ENCODE measurements at places on chromosomes 2 and 18. TPM values are rescaled to one million over a fixed set of nuclear protein-coding genes. Genes with fewer than 3 reads are reported as not detected.

Gene FBXO48
- 1.6 TPM for total RNA-seq

DNA sequence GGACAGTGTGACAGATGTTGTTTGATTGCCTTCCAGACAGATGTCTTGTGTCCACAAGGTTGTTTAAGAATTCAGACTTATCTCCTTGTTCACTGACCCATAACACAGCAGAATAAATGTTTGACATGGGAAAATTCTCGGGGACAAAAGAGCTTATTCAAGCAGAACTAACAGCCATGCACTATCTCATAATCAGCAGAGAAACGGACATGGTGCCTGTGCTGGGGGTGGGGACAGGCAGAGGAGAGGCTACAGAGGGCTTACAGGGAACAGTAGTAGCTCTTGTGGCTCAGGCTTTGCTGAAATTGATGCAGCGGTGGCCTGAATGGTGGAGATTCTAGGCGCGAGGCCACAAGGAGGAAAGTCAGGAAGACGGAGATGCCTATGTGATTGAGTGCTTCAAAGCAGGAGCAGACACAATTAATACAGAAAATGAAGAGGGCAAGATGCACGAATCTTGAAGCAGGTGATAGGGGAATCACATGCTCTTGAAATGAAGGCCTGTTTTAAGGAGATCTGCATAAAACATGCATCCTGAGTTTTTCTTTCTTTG lies 62.0 kb upstream of the CAB39 start:
- H3K4me1 ChIP-seq = no peaks in the 10 kb centered on the region
- no peak overlapping the region for H3K27ac ChIP-seq
- H3K4me3 ChIP-seq = no peak overlapping the region
- DNase-seq = no peak
- no peaks in the 10 kb centered on the region for H3K27me3 ChIP-seq
- no peaks in the 10 kb centered on the region for H3K36me3 ChIP-seq

Gene UGT1A4
- total RNA-seq = not detected

Gene LRRC30
- total RNA-seq = not detected

GRCh38 chr2:83365476-83365875 lies 1093.6 kb downstream of the SUCLG1 start:
- no peak overlapping the region for H3K4me3 ChIP-seq
- H3K36me3 ChIP-seq = no peaks in the 10 kb centered on the region
- no peak overlapping the region for H3K27ac ChIP-seq
- H3K4me1 ChIP-seq = no peaks in the 10 kb centered on the region

GRCh38 chr18:34729264-34729663 lies 19.2 kb downstream of the DTNA start:
- no peaks in the 10 kb centered on the region for H3K27me3 ChIP-seq
- H3K4me1 ChIP-seq = no peaks in the 10 kb centered on the region
- DNase-seq = no peak
- no peak overlapping the region for H3K27ac ChIP-seq

- H3K4me3 ChIP-seq = no peak overlapping the region
- no peak overlapping the region for H3K27ac ChIP-seq
- H3K4me1 ChIP-seq = peaks cover 13% of the 10 kb centered on the region
- DNase-seq = no peak
- no peaks in the 10 kb centered on the region for H3K36me3 ChIP-seq
Observed at GRCh38 chr2:54726431-54726830, 3.0 kb downstream of the EML6 start.

- H3K4me1 ChIP-seq = no peaks in the 10 kb centered on the region
- H3K27ac ChIP-seq = no peak overlapping the region
- no peaks in the 10 kb centered on the region for H3K36me3 ChIP-seq
- no peaks in the 10 kb centered on the region for H3K27me3 ChIP-seq
- no peak for DNase-seq
Observed at GRCh38 chr18:79354350-79354749, 41.4 kb upstream of the NFATC1 start.

Gene MDH1B
- 1.2 TPM for total RNA-seq

- no peaks in the 10 kb centered on the region for H3K36me3 ChIP-seq
- DNase-seq = no peak
- H3K27ac ChIP-seq = no peak overlapping the region
- H3K4me3 ChIP-seq = no peak overlapping the region
- H3K27me3 ChIP-seq = no peaks in the 10 kb centered on the region
Observed at GRCh38 chr2:21754164-21754788, 630.5 kb downstream of the TDRD15 start.

DNA sequence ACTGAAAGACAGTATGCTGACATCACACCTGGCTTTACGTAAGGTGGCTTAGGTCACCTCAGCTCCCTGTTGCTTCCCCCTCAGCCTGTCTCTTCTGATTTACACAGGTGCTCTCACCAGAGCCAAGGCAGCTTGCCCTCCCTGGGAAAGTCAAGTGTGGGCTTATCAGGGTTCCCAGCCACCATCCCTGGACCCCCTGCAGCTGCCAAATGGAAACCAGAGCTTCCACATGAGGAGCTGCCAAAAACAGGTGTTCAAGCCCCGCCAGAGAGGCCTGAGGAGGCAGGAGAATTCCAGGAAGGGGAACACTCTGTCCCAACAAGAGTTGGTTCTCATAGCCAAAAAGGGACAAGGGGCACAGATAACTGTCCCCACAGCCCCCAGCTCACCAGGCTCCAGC lies 266.7 kb downstream of the ATAD2B start:
- no peaks in the 10 kb centered on the region for H3K36me3 ChIP-seq
- DNase-seq = no peak
- H3K4me1 ChIP-seq = no peaks in the 10 kb centered on the region
- no peak overlapping the region for H3K4me3 ChIP-seq
- H3K27ac ChIP-seq = no peak overlapping the region
- no peaks in the 10 kb centered on the region for H3K27me3 ChIP-seq

GRCh38 chr2:40213619-40214018 lies 238.3 kb downstream of the SLC8A1 start:
- no peaks in the 10 kb centered on the region for H3K4me1 ChIP-seq
- H3K27me3 ChIP-seq = no peaks in the 10 kb centered on the region
- H3K27ac ChIP-seq = no peak overlapping the region
- H3K4me3 ChIP-seq = no peak overlapping the region

Gene R3HDM1
- 52.6 TPM for total RNA-seq

GRCh38 chr2:153871231-153872221 lies at the start of gene GALNT13:
Gene GALNT13 (plus strand): TSS chr2:153871922.
- no peaks in the 10 kb centered on the region for H3K4me1 ChIP-seq
- H3K27ac ChIP-seq = no peak within 1 kb of the TSS
- no peaks in the 10 kb centered on the region for H3K27me3 ChIP-seq

GRCh38 chr2:215002500-215002899 lies 135.9 kb downstream of the ABCA12 start:
- DNase-seq = no peak
- no peaks in the 10 kb centered on the region for H3K36me3 ChIP-seq
- no peaks in the 10 kb centered on the region for H3K27me3 ChIP-seq
- no peaks in the 10 kb centered on the region for H3K4me1 ChIP-seq
- H3K4me3 ChIP-seq = no peak overlapping the region
- H3K27ac ChIP-seq = no peak overlapping the region

GRCh38 chr18:36141576-36141975 lies 11.9 kb downstream of the ELP2 start:
- H3K36me3 ChIP-seq = peaks cover 50% of the 10 kb centered on the region
- no peak for DNase-seq
- no peak overlapping the region for H3K4me3 ChIP-seq

Gene COL4A4
- not detected for total RNA-seq

- no peak for DNase-seq
- no peaks in the 10 kb centered on the region for H3K27me3 ChIP-seq
- H3K4me1 ChIP-seq = no peaks in the 10 kb centered on the region
- no peak overlapping the region for H3K27ac ChIP-seq
- no peak overlapping the region for H3K4me3 ChIP-seq
Observed at GRCh38 chr2:48250943-48251342, 279.0 kb upstream of the STON1 start.

DNA sequence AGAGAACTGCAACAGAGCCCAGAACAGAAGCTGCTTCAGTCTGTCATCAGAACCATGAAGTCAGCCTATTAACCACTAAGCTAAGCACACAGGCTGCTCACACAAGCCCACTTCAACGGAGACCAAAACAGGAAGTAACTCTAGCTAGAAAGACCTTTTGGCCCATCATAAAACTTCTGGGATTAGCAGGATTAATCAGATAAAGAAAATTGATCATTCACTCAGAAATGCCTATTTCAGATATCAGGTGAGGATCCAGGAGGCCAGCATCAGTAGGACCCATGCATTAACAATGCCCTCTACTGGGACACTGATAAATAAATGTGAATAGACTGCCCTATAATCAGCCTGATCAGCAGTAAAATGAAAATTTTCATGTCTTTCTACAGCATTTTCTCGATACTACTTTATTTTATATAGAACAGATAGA lies 101.4 kb downstream of the WDPCP start:
- DNase-seq = no peak
- no peaks in the 10 kb centered on the region for H3K4me1 ChIP-seq
- no peak overlapping the region for H3K27ac ChIP-seq
- H3K36me3 ChIP-seq = no peaks in the 10 kb centered on the region
- H3K27me3 ChIP-seq = no peaks in the 10 kb centered on the region

GRCh38 chr2:239476029-239476756 lies 75.4 kb upstream of the HDAC4 start:
- H3K36me3 ChIP-seq = no peaks in the 10 kb centered on the region
- no peaks in the 10 kb centered on the region for H3K4me1 ChIP-seq
- no peak overlapping the region for H3K27ac ChIP-seq
- no peaks in the 10 kb centered on the region for H3K27me3 ChIP-seq
- H3K4me3 ChIP-seq = no peak overlapping the region
- DNase-seq = no peak

GRCh38 chr2:230868947-230869913 lies 4.5 kb downstream of the ITM2C start:
- peaks cover 34% of the 10 kb centered on the region for H3K4me1 ChIP-seq
- H3K27ac ChIP-seq = no peak overlapping the region
- no peak for DNase-seq
- no peak overlapping the region for H3K4me3 ChIP-seq
- H3K36me3 ChIP-seq = no peaks in the 10 kb centered on the region

DNA sequence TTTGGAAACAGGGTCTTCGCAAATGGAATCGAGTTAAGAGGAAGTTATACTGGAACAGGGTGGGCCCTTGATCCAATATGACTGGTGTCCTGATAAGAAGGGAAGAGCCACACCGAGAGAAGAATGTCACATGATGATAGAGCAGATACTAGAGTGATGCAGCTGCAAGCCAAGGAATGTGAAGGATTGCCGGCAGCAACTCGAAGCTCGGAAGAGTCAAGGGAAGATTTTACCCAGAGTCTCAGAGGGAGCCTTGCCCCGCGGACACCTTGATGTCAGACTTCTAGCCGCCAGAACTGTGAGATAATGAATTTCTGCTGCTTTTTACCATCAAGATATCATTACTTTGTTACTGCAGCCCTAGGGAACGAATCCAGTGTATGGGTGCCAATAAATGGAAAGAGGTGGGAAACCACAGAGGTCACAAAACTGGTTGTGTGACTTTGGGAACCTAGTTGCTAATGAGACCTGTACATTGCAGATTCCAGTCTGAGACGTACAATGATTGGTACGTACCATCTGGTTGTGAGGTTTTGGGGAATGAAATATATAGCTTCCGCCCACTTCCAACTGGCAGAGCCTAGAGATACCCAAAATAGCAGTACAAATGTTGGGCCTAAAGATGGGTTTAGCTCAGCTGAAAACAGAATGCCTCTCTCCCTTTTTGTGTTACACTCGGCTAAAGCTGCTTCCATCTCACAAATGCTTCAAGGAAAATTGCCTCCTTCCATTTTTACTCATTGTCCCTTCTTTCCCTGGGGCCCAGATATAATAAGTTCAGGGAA lies 28.6 kb upstream of the VWA3B start:
- no peak overlapping the region for H3K4me3 ChIP-seq
- no peak for DNase-seq
- H3K4me1 ChIP-seq = no peaks in the 10 kb centered on the region
